ENCODE measurements at places on chromosomes 5 and 9.

- no peak for DNase-seq
These were observed 22.6 kb upstream of the SARDH start for GRCh38 chr9:133760713-133761290.

DNA sequence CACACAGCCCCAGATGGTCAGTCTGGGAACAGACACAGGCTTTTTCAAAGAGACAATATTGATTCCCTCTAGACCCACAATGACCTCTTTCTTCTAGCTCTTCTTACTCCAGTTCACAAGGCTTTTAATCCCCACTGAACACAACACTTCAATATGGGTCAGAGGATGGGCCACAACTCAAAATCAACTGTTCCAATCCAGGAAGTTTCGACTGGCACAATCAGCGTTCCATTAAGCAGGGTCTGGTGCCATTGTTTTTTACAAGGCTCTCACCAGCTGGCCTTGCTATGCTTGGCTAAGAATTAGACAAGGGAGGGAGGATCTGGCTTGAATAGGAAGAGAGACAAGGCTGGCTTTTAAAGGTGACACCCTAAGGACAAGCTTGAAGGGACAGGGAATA lies 199.4 kb upstream of the SLC24A2 start:
- DNase-seq, result no peak

GRCh38 chr9:16010221-16010620 lies 457.4 kb downstream of the CCDC171 start:
- DNase-seq, result no peak

GRCh38 chr5:65338606-65339151 lies 143.0 kb downstream of the ADAMTS6 start:
- DNase-seq, result no peak

All from cortex of kidney (tissue), 1 donor.